ENCODE measurements at places on chromosomes 7 and 10.

DNA sequence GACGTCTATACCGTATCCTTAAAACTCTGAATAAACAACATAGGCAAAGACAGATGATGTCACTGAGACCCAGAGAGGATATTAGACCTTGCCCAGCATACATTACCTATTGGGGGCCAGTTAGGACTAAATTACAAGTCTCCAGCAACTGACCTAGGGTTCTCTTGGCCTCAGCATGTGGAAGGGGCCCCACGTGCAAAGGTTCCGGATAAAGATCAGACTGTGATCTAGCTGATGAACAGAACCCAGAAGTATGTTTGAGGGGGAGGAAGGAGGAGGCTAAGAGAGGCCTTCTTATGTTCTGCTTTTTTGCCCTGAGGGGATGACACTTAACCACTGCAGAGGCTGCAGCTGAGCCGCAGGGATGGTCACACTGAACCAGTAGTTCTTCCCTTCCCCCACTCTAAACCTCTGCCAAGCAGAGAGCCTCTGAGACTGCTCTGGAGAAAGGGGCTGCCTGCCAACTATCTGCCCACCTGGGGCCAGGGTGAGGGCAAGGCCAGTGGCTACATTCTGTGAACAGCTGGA, 24.0 kb upstream of the KMT2C start:
- H3K4me1 ChIP-seq: 0 out of 2 replicates have a peak, but pooled peaks cover 5% of the 10 kb centered on the region
- H3K4me3 ChIP-seq: no peak overlapping the region
- H3K36me3 ChIP-seq: no peaks in the 10 kb centered on the region
- DNase-seq: no peak
- no peak overlapping the region for H3K27ac ChIP-seq

DNA sequence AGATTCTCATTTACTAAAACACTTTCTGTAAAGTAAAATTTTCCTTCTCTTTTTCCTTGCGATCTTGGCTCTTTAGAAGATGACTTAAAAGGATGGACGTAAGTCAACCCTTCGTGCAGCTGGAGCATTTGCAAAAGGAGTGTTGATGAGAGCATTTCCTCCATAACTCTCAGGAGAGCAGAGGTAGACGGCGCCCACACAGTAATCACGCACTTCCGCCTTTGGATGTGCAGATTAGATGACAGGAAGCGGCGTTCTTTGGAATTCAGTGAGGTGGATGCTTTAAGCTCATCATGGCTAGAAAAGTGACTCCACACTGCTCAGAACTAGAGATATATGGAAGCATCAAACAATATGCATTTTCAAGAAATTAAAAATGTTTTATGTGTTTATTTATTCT, 43.0 kb upstream of the NPS start:
- no peak overlapping the region for H3K4me3 ChIP-seq
- H3K27me3 ChIP-seq: no peaks in the 10 kb centered on the region
- DNase-seq: no peak
- no peaks in the 10 kb centered on the region for H3K4me1 ChIP-seq
- no peaks in the 10 kb centered on the region for H3K36me3 ChIP-seq

GRCh38 chr7:4733936-4734528, 41.4 kb upstream of the AP5Z1 start:
- peak overlapping the region; percentile 54 for H3K27ac ChIP-seq
- H3K27me3 ChIP-seq: no peaks in the 10 kb centered on the region
- peaks cover 5% of the 10 kb centered on the region for H3K36me3 ChIP-seq
- no peak overlapping the region for H3K4me3 ChIP-seq
- DNase-seq: no peak

DNA sequence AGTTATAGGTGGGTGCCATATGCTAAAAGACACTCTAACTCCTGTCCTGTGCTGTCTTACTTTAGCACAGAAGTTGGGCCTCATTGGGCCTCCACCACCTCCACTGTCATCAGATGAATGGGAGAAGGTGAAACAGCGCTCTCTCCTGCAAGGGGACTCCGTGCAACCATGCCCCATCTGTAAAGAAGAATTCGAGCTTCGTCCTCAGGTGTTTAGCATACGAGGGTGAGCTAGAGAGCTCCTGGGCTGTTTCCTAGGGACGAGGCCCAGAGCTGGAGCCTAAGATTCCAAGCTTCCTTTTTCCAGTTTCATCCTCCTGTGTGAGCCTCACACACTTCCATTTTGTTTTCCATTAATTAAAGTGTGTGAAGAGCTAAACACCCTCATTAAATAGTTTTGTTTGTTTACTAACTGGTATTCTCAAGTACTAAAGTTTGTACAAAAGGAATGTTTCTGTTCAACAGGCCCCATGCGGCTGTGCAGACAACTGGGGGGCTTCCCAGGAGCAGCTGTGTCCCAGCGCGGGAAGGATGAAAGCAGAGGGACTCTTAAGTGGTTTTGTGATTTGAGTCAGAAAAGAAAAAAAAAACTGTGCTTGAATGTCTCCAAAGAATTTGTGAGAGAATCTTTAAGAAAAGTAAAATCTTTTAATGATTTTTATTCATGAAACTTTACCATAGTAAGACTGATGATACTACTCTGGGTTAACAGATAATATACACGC, 14.1 kb downstream of the RNF32 start:
- no peak for DNase-seq
- H3K4me3 ChIP-seq: no peak overlapping the region
- peaks cover 20% of the 10 kb centered on the region for H3K4me1 ChIP-seq
- no peak overlapping the region for H3K27ac ChIP-seq

DNA sequence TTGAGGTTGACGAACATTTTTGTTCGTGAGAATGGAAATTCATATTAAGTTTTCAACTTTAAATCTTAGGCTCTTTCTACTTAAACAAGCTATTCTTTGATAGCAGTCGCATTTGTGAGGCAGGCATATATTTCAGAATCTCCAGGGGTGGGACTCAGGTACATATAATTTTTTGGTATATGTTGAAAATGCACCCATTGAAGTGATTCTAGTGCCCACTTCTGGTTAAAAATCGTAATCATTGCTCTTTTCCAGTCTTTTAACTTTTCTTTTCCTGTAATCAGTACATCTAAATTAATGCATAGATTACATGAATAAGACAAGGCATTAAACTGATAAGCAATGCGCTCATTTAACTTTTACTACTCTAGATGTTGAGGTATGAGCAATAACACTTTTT, 67.8 kb downstream of the ZNRF2 start:
- H3K27me3 ChIP-seq: no peaks in the 10 kb centered on the region
- no peak overlapping the region for H3K27ac ChIP-seq
- no peaks in the 10 kb centered on the region for H3K36me3 ChIP-seq
- H3K4me3 ChIP-seq: no peak overlapping the region

DNA sequence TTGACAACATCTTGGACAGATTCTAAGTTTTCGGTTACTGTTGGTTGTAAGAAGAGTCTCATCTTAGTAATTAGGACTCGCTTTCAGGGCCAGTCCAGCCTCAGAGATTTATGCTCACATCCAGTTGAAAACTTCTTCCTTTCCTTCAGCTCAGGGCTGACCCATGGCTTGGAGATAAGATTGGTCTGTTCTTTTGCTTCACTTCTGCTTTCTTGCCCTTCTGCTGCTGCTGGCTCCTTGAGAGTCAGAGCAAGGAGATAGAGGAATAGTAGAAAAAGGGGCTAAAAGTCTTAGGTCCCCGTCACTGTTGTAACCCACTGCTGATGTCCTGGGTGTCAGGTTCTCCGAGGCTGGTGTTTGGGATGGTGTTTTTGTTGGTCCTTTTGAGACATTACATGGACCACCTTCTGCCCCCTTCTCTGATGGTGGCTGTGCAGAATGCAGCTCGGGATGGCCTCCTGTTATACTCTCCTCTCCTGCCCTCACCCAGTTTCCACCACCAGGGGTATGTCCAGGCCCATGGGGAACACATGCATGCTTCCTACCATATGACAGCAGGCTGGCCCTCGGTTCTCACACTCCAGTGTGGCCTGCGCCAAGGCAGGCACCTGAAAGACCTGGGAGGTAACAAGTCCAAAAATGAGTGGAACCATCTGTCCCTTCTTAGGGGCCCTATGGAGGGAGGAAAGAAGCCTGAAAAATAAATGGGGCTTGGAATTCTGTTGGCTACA, 67.8 kb upstream of the PCBD1 start:
- no peak overlapping the region for H3K27ac ChIP-seq
- DNase-seq: peak; percentile 72
- no peak overlapping the region for H3K4me3 ChIP-seq
- peaks cover 11% of the 10 kb centered on the region for H3K4me1 ChIP-seq
- no peaks in the 10 kb centered on the region for H3K27me3 ChIP-seq

- peak; percentile 63 for DNase-seq
- peaks cover 19% of the 10 kb centered on the region for H3K4me1 ChIP-seq
- peak overlapping the region; percentile 63 for H3K27ac ChIP-seq
- H3K4me3 ChIP-seq: no peak overlapping the region
- H3K36me3 ChIP-seq: no peaks in the 10 kb centered on the region
Measured at GRCh38 chr10:8084799-8085198, 30.3 kb downstream of the GATA3 start.

- no peak overlapping the region for H3K4me3 ChIP-seq
- no peak for DNase-seq
- no peak overlapping the region for H3K27ac ChIP-seq
- no peaks in the 10 kb centered on the region for H3K4me1 ChIP-seq
- no peaks in the 10 kb centered on the region for H3K27me3 ChIP-seq
Measured at GRCh38 chr7:70790215-70791073, 341.5 kb upstream of the GALNT17 start.
